Ascending aorta (tissue), 2 donors: ENCODE measurements at places on chromosomes 3 and 15. TPM values are rescaled to one million over a fixed set of nuclear protein-coding genes. Genes with fewer than 3 reads are reported as not detected.

HGD gene
- total RNA-seq: 19.2 TPM

PLA2G4D gene
- total RNA-seq: not detected

FBXO45 gene
- 0.64 TPM for total RNA-seq

DNA sequence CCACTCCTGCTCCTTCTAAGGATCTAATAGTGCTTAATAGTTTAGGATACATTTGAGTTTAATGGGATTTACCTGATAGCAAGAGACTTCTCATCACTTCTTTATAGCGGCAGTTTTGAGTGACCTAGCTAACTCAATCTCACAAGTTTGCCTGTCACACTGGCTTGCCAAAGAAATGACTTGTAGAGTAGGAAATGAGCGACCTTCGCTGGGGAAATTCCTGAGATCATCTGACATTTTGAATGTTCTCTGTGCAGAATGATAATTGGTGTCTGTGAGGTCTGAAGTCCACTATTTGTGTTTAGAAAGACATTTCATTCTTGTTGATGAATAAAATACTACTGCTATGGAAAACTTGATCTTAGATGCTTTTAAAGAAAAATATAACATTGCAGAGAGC is 30.3 kb downstream of the SUCLG2 start:
- no peak for DNase-seq
